B cell (primary cell): ENCODE measurements at places on chromosomes 7 and 10.

GRCh38 chr7:95340491-95340890 lies 16.2 kb upstream of the PON1 start:
- DNase-seq: no peak

- DNase-seq: peak; percentile 35
Observed at GRCh38 chr7:50293509-50294179, 10.9 kb upstream of the IKZF1 start.

- no peak for DNase-seq
Observed at GRCh38 chr10:22686347-22686746, 28.0 kb downstream of the PIP4K2A start.

DNA sequence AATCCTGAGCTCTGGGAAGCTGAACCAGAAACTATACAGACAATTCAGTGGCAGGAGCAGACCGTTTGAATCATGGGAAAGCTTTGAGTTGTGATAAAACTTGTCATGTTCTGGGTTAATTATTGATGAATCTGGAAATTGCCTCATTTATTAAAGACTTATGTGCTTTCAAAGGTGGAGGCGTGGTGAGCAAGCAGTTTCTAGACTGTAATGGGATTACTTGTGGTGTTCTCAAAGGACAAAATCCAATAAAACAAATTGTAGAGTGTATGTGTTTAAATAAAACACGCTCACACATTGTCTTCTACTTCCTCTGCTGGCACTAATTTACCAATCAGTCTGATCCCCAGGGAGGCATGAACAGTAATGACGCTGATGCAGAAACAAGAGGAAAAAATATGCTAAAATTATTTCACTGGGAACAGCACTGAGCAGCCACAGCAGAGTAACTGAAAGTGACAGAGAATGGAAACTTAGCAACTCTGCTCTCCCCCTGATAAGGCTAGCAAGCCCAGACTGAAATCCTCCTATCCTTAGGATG lies 25.1 kb downstream of the PARD3 start:
- DNase-seq: no peak

DNA sequence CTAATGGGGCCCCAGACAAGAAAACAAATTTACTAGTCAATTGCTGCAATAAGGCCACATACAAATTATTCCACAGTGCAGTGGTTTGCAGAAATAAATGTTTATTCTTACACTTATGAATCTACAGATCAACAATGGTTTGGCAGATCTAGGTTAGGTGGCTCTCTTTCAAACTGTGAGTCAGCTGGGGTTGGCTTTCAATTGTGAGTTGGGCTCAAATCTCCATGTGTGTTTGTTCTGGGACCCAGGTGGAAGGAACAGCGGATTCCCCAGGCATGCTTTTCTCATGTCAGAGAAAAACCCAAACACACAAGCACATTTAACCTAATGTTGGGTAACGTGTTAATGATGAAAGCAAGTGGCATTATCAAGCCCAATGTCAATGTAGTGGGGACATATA lies 25.6 kb upstream of the CELF2 start:
- DNase-seq: no peak

GRCh38 chr7:18221377-18222293 lies 194.0 kb upstream of the PRPS1L1 start:
- no peak for DNase-seq

- no peak for DNase-seq
Observed at GRCh38 chr7:36303202-36304098, 86.2 kb upstream of the ANLN start.

GRCh38 chr7:22189230-22189629 lies 167.7 kb downstream of the RAPGEF5 start:
- DNase-seq: no peak

DNA sequence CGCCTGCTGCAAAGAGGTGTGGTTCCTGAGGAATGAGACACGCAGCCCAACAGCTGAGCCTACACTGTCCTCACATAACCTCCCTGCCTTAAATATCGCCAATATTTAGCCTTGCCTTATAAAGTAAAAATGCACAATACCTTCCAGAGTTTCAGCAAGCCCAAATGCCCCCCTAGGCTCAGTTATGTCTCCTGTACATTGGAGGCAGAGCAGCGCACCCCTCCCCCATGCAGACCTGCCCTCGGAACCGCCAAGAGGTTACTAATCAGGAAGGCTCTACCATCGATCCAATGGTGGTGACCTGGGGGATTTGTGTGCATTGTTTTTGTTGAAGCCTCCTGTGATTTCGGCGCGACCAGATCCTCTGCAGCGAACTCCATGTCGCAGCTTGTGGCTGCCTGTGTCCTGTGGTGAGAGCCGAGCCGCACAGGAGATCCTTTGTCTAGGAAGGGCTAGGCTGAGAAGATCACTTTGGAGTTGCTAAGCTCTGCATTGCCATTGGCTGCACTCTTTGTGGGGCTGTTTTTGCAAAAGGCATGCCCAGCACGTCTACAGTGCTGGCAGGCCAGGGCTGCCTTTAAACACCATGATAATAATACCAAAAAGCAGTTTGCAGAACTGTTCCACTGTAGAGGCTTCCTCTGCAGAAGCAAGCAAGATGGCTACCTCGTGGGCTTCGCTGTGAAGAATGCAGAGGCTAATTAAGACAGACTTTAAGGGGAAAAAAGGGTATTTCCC lies 40.1 kb downstream of the TET1 start:
- DNase-seq: peak; percentile 56

DNA sequence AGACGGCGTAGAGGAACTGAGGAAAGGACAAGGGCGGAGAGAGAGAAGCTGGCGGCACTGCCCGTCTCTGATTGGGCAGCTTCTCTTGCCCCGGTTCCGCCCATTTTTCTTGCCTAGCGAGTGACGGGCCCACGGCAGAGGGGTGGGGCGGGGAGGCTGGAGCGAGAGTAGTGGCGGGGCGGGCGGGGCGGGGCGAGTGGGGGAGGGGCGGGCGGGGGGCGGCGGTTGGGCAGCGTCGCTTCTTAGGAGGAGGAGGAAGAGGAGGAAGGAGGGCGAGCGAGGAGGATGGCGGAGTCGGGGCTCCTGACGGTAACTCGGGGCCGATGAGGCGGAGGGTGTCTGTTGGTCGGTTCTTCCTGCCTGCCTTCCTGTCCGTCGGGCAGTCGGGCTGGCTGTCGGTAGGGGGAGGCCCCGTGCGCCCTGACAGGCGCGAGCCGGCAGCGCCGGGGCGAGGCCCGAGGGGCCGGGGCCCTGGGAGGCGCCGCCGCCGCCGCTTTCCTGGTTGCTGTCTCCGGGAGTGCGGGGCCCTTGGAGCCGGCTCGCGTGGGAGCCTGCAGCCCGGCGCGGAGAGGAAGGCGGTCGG lies at the start of gene SHOC2:
Gene SHOC2 (plus strand): TSS at position 256 of the 583 bp plus-strand sequence. CDS start 44,755 bp downstream, outside the sequence.
- no peak for DNase-seq

DNA sequence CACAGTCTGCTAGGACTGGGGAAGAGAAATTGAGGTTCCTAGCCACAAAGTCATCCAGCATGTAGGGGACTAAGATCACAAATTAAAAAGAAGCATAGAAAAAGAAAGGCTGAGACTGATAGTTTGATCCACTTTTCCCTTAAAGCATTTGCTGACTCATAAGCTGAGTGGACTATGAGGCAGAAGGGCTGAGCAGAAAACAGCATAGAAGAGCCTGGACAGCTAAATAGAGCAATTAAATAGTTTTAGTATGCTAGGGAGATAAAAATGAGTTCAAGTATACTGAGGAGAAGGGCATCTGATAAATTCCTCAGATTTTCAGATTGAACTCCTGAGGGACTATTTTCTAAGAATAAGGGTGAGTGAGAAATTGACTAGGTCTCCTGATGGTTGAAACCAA lies 155.9 kb upstream of the EGR2 start:
- no peak for DNase-seq

GRCh38 chr7:105000927-105001336 lies 13.1 kb upstream of the KMT2E start:
- no peak for DNase-seq

GRCh38 chr10:99996671-99997648 lies 12.8 kb downstream of the DNMBP start:
- DNase-seq: no peak

DNA sequence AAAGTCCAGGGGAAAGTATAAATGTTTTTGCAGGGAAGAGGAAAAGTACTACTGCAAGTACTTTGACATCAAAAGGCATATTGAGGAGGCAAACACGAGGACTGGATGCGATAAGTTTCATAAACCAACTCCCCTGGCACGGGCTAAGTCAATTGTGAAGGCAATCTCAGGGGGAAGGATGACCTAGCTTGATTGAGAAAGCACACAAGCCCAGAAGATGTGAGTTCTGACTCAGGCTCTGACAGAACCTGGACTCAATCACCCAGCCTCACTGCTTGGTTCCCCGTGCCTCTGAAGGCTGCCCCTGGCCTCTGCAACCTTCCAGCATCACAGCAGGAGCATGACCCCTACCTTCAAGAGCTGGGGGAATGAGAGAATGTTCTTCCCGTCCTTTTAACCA lies 93.2 kb upstream of the ZNF438 start:
- no peak for DNase-seq

DNA sequence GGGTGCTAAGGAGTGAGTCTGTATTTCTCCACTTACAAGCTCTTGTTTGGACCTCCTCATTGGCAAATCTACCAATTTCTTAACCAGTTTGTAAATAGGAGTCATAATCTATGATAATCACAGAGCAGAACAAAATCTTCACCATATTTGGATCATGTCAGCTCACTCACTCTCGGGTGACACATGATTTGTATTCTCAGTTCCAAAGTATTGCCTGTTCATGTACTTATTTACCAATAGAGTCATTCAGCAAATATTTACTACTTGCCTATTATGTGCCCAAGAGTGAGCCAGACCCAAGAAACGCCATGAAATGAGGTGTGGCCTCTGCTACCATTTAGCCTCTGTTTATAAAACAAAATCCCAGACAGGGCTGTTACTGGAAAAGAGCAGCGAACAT lies 114.8 kb downstream of the TSPAN12 start:
- DNase-seq: no peak

DNA sequence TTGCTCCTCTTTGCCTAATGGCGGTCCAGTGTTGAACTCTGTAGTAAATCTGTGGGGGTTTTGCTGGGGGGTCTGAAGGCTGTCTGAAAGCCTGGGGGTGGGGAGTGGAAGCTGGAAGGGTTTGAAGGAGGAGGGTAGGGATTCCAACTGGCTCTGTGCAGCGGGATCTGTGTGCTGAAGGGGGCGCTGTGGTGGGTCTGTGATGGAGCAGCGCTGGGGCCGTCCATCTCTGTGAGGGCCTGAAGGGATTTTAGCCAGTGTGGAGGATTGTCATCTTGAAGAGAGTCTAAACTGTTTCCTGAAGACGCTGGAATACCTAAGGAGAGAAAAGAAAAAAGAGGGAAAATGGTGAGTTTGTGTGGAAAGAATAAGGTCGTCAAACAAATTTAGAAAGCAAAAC lies 129.2 kb downstream of the STRA8 start:
- DNase-seq: no peak

DNA sequence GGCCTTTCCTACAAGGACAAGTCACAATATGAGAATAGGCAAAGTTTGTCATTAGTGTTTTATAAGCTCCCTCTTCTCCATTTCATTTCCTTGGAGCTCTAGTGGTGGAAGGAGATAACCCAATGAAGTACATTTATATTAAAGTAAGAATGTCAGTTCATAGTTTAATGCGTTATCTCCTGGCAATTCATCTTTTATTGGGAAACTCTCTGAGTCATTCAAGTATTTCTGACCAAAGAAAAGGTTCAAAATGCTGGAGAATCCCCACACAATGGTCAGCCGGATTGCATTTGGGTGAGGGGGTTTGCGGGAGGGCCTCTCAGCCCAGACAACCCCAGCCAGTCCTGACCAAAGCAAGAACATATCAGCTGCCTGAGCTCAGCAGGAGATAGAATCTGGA lies 321.5 kb upstream of the NRP1 start:
- DNase-seq: no peak

DNA sequence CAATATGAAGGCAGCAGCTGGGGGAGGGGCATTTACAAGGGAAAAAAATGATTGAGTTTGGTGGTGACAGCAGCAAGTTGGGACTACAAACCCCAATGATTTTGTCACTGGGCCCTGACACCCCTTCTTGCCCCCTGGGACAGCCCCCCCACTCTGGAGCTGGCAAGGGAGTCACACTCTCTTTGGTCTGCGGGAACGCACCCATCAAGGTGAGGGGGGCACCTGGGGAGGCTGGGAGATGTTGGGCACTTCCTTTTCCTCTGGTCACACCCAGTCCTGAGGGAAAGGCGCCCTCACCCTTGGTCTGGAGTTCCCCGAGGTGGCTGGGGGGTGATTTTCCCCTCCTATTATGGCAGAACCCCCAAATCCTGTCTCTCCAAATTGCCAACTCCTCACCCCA lies 24.4 kb downstream of the EPHB4 start:
- peak; percentile 67 for DNase-seq

GRCh38 chr7:142795339-142795863 lies 24.6 kb downstream of the PRSS2 start:
- DNase-seq: peak; percentile 50

DNA sequence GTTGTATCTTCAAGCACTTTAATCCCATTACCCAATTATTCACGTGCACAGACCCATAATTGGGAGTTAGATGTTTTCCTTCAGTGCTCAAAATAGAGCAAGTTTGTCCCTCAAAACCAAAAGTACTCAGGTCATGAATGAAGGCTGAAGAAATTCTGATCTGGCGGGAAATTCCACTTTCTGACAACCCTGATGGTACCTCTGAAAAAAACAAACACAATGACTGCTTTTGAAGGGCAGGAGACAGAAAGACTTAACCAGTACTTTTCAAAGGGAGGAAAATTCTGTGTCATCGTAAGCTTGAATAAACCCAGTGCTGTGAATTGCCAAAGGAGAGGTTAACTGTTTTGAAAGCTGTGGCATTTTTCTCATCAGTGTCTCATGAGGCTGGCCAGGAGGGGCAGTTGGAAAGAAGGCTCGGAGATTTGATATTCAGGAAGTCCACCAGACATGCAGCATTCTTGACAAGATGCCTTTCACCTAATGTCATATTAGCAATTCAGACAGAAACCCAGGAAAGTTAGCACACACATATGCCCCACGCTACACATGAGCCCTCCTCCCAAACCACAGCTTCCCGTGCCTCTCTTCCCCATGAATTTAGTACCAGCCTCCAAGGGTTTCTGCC lies 347.0 kb downstream of the KCNMA1 start:
- DNase-seq: no peak

DNA sequence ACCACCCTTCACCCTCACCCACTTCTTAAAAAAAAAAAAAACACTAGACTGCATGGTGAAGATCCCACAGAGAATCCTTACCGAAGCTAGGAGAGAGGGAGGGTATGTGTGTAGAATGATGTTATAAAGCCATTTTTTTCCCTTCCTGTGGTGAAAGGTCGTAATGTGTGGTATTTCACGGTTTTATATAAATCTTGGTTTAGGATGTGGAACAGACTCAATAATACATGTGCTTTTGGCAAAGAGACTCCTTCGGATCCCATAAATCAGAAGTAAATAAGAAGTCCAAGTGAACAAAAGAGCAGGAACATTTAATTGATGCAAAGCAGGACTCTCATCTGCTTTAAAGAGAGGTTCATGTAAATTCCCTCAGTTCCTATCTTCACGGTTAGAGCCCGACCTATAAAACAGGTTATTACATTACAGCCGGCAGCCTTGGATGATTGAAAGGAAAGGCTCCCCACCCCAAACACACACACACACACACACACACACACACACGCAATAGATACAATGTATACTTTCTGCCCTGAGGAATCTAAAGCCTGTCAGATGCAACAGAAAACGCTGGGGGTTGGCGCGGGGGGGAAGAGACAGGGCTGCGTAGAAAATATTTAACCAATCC lies 8.8 kb downstream of the DLX5 start:
- DNase-seq: no peak

GRCh38 chr7:99121496-99122021 lies 22.3 kb downstream of the SMURF1 start:
- DNase-seq: no peak
